ENCODE measurements at places on chromosomes 1 and 21. TPM values are rescaled to one million over a fixed set of nuclear protein-coding genes. Genes with fewer than 3 reads are reported as not detected.

GRCh38 chr1:201506092-201506491 lies 831 bp downstream of the CSRP1 start:
- no peak for DNase-seq

GRCh38 chr21:46666941-46667740 lies 31.7 kb downstream of the PRMT2 start:
- no peak for DNase-seq

DNA sequence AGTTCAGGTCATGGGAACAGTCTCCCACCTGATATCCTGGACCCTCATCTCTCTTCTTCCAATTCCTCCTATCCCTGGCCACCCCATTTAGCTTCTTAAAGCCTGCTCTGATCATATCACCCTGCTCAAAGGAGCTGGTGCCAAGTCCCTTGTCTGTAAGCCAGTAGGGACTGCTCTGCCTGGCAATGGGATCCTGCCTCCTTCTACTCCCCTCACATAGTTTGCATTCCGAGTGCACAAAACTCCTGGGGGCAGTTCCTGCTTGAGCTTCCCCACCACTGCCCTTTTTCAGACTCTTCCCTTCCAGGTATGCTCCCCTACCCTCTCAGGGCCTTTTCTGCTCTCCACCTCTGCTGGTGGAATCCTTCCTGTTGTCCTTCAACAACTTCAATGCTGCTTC lies 48.1 kb downstream of the NGF start:
- no peak for DNase-seq

GRCh38 chr1:29641921-29642320 lies 405.6 kb downstream of the PTPRU start:
- no peak for DNase-seq

DNA sequence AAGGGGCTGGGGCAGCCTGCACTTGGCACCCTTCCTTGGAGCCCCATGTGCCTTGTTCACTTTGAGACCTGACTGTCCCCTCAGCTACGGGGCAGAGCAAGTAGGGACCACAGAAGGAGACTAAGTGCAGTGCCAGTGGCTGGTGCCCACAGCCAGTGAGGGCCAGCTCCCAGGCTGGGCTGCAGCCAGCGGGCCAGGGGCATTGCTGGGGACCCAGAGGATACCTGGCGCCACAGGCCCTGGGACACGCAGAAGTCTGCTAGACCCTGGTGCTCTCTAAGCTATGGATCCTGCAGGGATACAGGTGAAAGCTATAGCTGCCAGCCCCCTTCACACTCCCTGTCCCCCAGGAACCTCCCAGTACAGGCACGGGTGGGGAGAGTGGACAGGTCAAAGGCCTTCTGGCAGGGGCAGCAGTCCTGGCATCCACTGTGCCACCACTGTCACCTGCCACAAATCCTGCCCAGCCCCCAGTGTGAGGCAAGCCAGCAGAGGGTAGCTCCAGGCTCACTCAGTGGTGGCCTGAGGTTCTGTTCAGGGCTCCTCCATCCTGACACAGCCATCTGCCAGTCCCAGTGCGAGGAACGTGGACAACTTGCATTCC lies 1.3 kb downstream of the CLCNKA start:
- DNase-seq = no peak

GRCh38 chr1:240888039-240888786 lies 276.3 kb upstream of the GREM2 start:
- DNase-seq = no peak

GRCh38 chr1:219533280-219533679 lies 79.6 kb downstream of the ZC3H11B start:
- DNase-seq = no peak

- no peak for DNase-seq
Observed at GRCh38 chr1:195709821-195710220, 898.4 kb downstream of the KCNT2 start.

DNA sequence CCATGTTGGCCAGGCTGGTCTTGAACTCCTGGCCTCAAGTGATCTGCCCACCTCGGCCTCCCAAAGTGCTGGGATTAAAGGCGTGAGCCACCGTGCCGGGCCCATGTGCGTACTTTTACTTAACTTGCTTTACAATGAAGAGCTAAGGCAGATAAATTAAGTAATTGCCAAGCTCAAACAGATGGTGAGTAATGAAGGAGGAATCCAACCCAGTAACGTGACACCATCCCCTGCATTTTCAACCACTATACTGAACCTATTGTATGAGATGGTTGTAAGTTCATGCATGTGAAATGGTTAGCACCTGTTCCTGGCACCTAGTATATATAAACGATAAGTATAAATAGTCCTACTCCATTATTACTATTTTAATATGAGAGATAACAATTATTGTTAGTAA lies 588.0 kb upstream of the BEND5 start:
- DNase-seq = no peak

DNA sequence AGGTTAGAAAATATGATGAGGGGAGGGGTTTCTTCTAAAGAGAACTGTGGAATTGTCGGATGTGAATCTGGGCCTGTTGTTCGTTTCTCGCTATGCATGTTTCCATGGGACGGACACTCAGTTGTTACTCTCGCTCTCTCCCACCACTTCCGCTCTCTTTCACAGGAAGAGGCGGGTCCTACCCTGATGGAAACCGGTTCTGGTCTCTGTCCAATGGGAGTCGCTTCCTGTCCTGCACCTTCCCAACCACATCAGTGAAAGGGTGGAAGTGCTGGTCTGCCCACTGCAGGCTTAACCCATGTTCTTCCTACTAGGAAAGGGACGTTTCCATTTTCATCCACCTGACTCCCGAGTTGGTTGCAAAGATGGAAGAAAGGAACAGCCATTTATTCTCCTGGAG lies 119.4 kb downstream of the KCNJ15 start:
- DNase-seq = no peak

DNA sequence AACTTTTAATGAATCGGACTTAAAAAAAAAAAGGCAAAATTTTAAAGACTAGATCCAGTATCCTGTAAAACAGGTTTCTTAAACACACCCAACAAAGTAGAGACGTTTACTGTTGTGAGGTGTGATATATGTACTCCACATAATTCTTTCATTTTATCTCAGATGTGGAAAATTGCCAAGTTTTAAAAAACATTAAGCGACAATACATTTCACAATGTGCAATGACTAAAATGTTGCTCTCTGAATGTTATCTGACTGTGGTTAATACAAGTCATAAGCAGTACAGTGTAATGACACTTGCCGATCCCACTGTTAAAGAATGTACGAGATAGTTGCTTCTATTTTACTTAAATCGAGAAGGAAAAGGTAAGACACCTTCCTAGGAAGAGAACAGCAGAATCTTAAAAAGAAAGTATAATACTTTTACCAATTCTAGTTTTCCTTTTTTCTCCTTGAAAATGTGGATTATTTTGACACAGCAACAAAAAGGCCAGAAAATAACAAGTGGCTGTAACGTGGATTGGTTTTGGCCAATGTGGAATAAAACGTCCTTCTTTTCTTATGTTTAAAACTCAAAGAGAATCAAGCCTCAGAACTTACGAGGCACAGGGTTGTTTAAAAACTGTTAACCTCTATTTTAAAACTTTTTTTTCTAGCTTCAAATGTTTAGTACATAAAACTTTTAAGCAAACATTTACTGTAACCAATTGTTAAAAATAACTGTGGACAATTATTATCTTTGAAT lies 51.4 kb downstream of the TP53BP2 start:
- DNase-seq = no peak

- no peak for DNase-seq
Observed at GRCh38 chr1:248094884-248095283, at the start of gene OR2L13. TSS of gene OR2L13 (plus strand) at chr1:248095184. CDS start at chr1:248099376, 4,192 bp downstream.

- no peak for DNase-seq
Observed at GRCh38 chr1:46285730-46286477, 17.5 kb downstream of the LRRC41 start.

DNA sequence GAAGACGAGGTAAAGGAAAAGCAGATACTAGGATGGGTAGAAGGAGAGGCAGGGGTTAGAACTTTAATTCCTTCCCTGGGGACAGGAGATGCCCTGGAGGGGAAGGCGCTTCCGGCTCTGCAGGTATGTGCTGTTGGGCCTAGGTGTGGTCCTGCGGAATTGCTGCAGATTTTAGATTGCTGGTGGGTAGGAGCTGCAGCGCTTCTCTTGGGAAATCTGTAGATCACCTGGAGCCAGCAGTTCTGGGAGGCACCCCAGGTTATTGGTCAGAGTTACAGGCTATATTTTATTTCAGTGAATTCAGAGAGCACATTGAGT lies 1.1 kb downstream of the MGST3 start:
- no peak for DNase-seq

- DNase-seq = no peak
Observed at GRCh38 chr1:105891308-105891707, 1165.2 kb upstream of the PRMT6 start.

GRCh38 chr1:9362488-9362887 lies 69.8 kb downstream of the SPSB1 start:
- no peak for DNase-seq

DNA sequence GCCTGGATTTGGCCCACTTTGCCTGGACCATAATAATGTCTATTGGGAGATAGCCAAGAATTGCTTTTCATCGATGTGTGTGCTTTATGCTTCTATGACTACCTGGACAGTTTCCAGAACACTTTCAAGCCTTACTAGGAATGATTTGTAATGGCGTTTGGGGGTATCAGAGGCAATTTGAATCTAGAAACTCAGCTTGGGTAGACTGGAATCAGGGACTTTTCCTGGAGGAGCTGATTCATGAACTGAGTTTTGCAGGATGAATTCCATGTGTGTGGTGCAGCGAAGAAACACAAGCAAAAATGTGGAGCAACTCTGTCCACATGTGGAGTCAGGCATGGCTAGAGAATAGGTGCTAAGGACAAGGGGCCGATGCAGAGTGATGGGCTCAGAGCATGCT lies 11.9 kb upstream of the TMEM61 start:
- DNase-seq = no peak

GRCh38 chr21:25688275-25689155 lies 46.2 kb downstream of the ATP5PF start:
- DNase-seq = no peak

GRCh38 chr21:19048098-19048672 lies 644.6 kb upstream of the TMPRSS15 start:
- DNase-seq = no peak

GRCh38 chr1:189637041-189637440 lies 840.6 kb downstream of the BRINP3 start:
- DNase-seq = no peak

- no peak for DNase-seq
Observed at GRCh38 chr1:172818841-172819527, 160.1 kb downstream of the FASLG start.

- DNase-seq = no peak
Observed at GRCh38 chr1:43622901-43623780, 26.8 kb upstream of the KDM4A start.

- DNase-seq = no peak
Observed at GRCh38 chr21:45502006-45502345, 40.3 kb downstream of the SLC19A1 start.

DNA sequence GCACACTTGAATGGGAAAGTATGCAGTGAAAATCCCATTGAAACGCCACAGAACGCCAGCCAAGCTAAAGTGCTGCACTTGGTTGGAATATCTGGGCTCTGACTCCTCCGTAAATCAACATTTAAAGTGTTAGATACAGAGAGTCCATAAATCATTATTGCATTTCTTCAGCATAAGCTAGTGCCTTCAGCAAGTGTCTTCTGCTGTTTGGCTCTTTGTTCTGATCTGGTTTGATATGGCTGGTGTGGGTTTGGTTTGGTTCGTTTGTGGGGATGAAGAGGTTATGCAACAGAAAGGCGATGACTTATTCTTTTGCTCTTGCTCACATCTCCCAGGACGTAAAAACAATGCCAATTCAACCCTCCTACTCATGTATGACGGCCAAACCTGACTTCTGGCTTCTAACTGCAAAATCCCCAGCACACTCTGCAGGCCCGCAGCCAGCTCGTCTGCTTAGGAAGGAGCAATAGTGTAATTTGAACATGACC lies 121.8 kb upstream of the ERG start:
- DNase-seq = no peak

GRCh38 chr1:199629624-199630023 lies 397.9 kb upstream of the NR5A2 start:
- no peak for DNase-seq

DNA sequence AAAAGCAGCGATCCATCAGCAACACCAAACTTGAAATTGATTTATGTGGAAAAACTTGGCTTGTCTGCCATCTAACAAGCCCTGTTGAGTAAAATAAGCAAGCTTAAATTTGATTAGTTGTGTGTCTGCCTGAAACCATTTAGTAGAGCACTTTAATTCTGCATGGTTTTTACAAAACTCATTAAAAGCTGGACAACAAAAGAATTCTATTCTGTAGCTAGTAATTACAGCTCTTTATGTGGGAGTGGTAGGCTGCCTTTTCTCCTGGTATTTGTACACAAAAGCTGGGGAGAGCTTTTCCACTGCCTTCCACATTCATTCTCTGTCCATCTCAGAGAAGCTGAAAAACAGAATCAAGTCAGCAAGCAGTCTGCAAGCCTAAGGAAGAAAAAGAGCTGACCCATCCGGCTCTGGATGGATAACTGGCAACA lies 1.7 kb downstream of the ETS2 start:
- no peak for DNase-seq

DNA sequence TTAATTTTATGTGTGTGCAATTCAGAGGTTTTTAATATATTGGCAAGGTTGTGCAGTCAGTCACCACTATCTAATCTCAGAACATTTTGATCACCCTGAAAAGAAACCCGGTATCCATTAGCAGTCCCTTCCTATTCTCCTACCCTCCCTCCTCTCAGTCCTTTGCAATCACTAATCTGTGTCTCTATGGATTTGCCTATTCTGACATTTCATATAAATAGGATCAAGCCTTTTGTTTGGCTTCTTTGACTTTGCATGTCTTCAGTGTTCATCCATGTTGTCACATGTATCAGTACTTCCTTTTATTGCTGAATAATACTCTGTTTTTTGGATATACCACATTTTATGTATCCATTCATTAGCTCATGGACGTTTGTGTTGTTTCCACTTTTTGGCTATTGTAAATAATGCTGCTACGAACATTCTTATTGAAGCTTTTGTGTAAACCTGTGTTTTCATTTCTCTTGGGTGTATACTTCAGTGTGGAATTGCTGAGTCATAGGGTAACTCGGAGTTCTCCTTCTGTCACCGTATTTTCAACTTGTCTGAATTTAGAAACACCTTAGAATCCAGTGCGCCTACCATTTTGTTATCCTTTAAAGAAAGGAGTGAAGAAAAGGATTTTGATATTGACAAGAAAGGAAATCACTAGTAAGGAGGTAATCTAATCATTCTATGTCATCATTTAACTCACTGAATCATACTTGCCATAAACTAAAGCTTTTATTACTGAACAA lies 3.4 kb downstream of the CEP85 start:
- no peak for DNase-seq

The PRAMEF4 gene
- total RNA-seq = not detected

The CSMD2 gene
- not detected for total RNA-seq

The TBX15 gene
- total RNA-seq = not detected

The STUM gene
- not detected for total RNA-seq

The RPE65 gene
- total RNA-seq = not detected

The LY9 gene
- total RNA-seq = 95.4 TPM

The PEAR1 gene
- total RNA-seq = 0.28 TPM

The GBP1 gene
- 57.7 TPM for total RNA-seq

The NECTIN4 gene
- not detected for total RNA-seq

The KRTAP21-2 gene
- not detected for total RNA-seq

The CYP4X1 gene
- total RNA-seq = not detected

The TRAPPC3 gene
- 44.6 TPM for total RNA-seq

The ZMYND12 gene
- 0.90 TPM for total RNA-seq

Data from T-cell (primary cell).